ENCODE measurements at places on chromosomes 4 and X.

DNA sequence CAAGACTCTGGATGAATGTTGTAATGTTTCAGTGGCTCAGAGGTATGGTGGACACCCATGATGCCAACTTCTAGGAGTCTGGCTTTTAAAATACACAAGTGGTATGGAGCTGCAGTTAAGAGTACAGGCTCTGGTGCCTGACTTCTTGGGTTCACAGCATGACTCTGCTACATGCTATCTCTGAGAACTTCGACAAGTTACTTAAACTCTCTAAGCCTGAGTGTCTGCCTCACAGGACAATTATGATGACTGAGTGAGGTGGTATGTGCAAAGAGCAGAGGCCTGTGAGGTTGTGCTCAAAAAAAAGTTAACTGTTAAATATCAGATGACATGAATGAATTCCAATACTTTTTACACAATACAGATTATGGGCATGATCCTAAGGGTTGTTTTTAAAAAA is 90.9 kb upstream of the SRD5A3 start:
- no peak for DNase-seq

- DNase-seq: no peak
Measured at GRCh38 chr4:151432654-151433053, 23.7 kb downstream of the FHIP1A start.

- DNase-seq: no peak
Measured at GRCh38 chr4:26015133-26015651, 101.2 kb downstream of the SMIM20 start.

DNA sequence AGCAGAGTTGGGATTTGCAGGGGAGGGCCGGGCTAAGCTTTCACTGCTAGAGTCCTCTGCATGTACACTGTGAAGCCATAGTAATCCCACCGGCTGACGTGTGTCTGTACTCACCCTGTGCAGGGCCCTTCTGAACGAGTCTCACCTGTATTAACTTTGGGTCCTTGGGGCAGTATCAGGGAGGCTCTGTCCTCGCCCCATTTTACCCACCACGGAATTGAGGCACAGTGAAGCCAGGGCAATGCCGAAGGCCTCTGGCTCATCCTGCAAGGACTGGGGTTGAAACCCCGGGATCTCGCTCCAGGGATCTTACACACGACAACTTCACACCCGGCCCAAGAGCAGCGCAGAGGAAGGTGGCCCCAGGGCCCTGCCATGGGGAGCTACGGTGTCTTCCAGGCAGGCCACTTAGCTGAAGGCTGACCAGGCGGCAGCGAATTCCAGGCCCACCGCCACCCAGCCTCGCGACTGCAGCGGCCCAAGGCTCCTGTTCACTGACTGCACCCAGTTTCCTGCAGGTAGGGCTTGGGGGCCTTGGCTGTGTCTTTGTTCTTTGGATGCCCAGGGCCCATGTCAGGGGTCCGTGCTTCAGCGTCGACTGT is 75.5 kb upstream of the ADRA2C start:
- no peak for DNase-seq

GRCh38 chrX:64202808-64203325 is 2.6 kb downstream of the AMER1 start:
- no peak for DNase-seq

GRCh38 chr4:188177997-188178675 is 38.9 kb downstream of the TRIML1 start:
- DNase-seq: no peak

DNA sequence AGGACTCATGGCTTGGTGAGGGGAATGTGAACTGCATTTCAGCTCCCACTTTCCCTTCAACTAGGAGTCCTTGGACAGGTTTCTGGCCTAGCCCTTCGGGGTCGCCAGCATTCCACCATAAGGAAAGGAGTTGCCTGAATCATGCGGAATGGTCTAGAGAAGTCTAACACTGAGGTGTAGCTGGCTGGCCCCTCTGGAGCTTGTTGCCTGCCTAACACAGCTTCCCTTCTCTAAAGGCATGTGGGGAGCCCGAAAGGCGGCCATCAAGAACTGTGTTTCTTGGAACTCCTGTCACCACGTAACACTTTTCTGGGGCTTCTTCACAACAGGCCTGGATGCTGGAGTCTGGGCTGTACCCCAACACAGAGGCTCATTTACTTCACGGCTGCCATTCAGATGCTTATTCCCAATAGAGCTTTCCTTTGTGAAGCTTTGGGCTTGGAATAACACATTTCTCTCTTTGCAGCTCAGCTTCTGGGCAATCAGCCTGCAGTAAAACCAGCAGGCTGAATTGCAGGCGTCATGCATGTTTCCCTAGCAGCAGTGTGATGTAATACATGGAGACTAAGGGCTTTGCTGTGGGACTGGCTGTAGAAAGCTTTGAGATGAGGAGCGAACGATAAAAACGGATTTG is 5.4 kb downstream of the GABRQ start:
- no peak for DNase-seq

DNA sequence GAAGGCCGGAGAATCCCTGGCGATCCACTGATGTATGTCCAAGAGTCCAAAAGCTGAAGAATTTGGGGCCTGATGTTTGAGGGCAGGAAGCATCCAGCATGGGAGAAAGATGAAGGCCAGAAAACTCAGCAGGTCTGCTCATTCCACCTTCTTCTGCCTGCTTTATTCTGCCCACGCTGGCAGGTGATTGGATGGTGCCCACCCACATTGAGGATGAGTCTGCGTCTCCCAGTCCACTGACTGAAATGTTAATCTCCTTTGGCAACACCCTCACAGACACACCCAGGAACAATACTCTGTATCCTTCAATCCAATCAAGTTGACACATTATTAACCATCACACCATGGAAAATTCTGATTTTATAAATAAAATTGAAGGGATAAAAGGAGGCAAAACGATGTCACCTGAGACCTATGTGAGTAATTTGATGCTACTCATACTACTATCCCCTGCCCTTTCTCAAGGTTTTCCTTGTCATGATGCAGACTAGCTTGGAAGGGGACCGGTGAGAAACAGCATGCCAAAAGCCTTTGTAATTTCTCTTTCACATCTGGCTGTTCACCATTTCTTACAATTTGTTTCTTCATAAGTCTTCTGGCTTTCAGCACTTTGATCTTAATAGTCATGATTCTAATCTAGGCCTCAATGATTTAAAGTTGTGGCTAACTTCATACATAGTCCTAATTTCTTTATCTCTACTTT is 9.7 kb upstream of the PYURF start:
- DNase-seq: no peak

GRCh38 chr4:147638365-147638764 is 21.2 kb downstream of the TMEM184C start:
- DNase-seq: no peak

DNA sequence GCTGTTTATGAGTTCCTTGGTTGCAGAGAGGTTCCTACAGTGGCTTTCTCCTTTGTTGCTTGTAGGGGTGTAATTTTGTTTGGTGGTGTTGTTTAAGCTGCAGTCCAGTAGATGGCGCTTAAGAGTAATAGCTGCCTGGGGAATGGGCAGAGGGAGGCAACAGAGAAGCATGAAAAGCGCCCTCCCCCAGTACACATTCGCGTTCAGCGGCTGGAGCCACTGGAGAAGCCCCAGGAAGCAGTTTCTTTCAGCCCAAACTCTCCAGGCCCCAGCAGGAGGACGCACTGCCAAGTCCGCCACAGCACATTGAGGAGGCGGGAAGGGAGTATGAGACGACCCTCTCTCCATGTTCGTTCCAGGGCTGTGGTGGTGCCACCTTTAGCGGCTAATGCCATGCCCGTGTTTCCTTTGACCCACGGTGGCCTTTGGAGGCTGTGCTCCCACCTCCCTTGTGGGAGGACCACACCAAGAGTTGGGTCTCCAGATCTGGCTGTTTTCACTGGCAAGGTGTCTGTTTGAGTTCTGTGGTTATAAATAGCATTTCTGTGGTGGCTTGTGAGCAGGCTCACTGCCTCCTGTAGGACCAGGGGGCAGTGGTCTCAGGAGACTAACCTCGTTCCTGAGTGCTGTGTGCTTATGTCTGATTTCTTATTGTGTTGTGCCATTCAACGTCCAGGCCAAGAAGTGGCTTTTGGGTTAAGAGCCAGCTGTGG is 252.3 kb downstream of the ARHGAP10 start:
- peak; percentile 56 for DNase-seq

DNA sequence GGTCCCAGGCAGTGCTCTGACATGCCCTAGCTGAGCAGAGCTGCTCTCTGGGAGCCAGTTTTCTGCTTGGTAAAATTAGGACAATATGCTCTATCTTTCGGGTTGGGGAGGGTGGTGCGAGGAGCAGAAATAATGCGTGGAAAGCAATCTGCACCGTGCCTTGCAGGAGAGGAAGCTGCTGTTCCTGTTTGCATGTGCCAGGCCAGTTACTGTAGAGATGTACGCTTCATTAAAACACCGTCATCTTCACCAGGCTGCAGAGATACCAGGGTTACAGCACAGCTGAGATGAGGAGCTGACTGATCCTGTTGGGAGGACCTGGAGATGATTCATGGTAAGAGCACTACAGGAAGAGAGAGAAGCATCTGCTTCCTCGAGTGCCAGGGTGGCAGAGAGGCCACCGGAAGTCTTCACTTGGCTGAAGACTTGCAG is 29.5 kb upstream of the IRF2 start:
- peak; percentile 61 for DNase-seq

- peak; percentile 49 for DNase-seq
Measured at GRCh38 chr4:189530848-189531247, 409.8 kb upstream of the FRG1 start.

GRCh38 chr4:162497564-162498167 is 333.9 kb upstream of the FSTL5 start:
- peak; percentile 54 for DNase-seq
